SK-N-MC (cell line): ENCODE measurements at places on chromosomes 5 and 9.

GRCh38 chr5:5424736-5425135 is 2.3 kb downstream of the ICE1 start:
- DNase-seq: no peak

DNA sequence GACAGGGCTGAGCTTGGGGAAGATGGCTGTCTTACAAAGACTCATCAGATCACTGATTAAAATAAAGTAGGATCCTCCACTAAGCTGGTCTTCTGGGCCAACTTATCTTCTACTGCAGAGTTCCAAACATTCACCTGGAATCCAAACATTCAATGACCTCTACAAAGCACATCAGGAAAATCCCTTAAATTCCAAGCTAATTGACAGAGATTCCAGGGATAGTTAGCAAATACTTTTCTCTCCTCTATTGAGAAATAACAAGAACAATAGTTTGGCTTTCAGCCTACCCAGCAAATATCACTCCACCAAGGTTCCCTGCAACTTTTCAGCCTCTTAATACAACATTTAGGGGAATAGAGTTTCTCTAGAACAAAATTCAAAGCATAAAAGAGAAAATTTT is 140.6 kb upstream of the LIFR start:
- no peak for DNase-seq

DNA sequence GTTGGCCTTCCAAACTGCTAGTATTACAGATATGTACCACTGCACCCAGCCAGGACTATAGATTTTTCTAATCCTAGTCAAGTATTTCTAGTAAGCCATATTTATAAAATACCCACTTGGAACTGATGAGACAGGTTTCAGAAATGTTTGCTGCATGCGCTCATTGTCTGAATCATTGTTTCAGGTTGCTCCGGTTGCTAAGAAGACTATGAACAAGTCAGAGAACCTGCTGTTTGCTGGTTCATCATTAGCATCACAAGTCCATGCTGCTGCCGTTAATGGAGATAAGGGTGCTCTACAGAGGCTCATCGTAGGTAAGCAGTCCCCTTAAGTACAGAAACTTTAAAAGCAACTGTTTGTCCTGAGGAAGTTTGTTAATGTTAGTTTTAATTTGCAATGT is 5.3 kb downstream of the INVS start:
- no peak for DNase-seq

DNA sequence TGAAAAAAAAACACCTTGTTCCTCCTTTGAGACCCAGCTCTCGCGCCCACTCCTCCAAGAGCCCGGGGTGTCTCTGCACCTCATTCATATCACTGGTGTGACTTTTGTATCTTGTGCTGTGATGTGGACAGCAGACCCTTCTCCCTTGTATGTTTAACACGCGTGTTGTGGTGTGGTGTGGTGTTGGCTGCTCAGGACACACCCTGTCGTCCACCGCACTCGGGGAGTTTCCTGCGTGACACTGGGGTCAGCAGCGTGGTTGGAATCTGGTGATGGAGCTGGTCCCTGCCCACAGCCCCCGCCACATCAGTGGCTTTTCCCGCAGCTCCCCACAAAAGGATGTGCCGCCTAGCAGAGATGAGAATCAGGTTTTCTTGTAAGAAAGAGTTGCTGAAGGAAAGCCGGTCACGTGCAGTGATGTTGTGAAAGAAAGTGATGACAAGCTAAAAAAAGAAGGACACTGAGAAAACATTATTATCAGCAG is 61.5 kb downstream of the TENT4A start:
- no peak for DNase-seq

DNA sequence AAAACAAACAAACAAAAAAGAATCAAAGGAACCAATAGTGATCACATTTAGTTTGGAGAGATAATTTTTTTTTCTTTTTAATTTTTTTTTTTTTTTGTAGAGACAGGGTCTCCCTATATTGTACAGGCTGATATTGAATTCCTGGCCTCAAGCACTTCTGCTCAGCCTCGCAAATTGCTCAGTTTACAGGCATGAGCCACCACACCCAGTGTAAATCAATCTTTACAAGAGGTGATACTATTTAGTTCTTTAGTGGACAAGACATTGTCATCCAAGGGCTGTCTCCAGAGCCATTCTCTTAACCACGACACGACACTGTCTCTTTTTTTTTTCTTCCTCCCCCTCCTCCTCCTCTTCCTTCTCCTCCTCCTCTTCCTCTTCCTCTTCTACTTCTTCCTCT is 29.6 kb downstream of the ERAP2 start:
- no peak for DNase-seq

- no peak for DNase-seq
Observed at GRCh38 chr9:91867740-91868139, 82.3 kb downstream of the ROR2 start.
